ENCODE measurements at places on chromosomes 12 and 14.

DNA sequence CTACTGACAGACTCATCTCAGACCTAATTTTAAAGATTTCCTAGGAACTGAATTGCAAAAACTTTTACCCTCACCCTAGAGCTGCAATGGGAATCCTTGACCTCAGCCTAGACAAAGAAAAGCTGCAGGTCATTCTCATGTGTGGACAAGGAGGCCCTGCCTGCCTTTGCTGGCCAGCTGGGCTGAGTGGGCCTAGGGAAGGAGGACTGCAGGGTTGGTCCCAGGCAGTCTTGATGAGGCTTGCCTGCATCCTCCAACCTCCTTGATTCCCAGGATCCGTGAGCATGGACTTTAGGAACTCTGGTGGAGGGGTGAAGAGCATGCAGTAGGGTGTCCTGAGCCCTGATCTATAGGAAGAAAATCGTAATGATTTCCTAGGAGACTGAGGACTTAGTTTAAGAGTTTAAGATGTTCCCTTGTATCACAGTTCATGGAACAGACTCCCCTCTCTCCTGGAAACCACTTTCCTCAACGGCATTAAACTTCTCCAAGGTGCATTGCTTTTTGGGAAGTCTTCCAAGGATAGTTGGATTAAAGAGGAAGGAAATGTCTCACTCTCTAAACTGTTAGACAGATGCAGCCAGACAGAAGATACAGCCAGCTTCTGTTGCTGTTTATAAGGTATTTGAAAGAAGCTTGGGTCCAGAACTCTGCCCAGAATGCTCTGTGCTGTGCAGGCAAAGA is 55.4 kb upstream of the DDX11 start:
- no peak for DNase-seq

DNA sequence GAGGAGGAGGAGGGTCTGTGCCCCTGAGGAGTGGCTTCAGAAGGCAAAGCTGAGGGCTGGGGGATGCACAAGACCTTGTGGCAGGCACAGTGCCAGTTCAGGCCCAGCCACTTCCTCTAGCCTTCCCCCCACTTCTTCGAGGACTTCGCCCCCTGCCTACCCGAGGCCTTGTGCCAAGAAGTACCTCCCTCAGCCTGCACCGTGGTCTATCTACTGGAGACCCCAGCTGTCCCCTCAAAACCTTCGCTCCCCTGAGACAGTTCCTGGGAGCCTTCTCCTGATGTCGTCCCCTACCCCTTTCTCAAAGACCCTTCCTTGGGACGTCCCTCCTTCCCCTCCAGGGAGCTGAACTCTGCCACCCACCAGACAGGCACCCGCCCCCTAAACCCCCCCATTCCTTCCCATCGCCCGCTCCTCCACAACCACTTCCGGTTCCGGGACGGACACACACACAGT is 604 bp downstream of the ZNF384 start:
- no peak for DNase-seq

GRCh38 chr12:94327809-94328208 is 131.9 kb downstream of the CEP83 start:
- DNase-seq = no peak

GRCh38 chr12:93426412-93426805 is 15.3 kb downstream of the UBE2N start:
- no peak for DNase-seq

DNA sequence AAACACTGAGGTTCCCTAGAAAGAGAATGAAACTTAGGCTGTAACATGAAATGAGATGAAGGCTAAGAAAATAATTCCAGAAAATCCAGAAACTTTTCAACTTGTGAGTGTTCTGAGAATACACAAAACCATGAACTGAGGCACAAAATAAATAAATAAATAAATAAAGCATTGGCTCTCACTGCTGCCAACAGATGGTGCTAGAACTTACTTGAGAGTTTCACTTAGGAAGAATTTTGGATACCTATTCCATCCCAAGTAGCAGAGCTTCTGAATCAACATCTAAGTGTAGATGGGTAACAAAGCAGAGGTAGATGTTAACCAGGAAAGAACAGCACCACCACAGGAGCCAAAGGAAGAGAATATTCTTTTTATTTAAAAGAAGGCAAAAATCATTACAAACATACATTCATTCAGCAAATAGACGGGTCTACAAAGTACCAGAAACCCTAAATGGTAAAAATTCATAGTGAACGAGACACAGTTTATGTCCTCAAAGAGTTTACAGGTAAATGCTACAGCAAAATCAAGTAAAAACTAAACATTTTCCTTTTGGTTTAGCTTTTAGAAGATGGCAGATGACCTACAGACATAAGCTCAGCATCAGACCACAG is 16.7 kb downstream of the EPS8 start:
- DNase-seq = peak; percentile 46

DNA sequence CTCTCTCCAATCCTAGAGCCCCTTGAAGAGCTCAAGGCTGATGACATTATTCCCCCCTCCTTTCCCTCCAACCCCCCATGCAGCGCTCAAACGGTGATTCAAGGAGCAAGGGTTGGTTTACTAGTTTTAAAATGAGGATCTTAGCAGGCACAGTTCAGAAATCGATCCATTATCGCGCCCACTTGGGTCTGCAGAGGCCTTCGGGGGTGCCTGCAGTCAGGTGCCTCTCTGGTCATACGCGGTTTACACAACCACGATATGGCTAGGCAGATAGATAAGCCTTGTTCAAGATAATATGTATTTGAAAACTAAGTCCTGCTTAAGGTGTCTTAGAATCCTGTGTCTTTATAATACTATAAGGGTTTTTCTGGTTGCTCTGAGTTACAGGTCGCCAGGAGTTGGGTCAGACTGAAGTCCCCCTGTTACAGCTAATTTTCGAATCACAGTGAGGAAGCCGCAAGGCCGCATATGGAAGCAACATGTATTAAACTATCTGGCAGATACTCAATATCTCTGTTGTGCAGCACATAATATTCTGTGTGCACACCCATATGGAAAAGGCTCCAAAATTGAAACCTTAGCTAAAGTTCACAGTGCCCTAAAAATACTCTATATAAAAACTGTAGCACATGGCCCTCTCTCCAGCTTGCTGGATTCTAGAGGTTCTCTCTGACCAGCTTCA is 10.0 kb downstream of the BHLHE41 start:
- DNase-seq = no peak

- no peak for DNase-seq
These were observed 33.2 kb upstream of the A2M start for GRCh38 chr12:9148926-9149325.

DNA sequence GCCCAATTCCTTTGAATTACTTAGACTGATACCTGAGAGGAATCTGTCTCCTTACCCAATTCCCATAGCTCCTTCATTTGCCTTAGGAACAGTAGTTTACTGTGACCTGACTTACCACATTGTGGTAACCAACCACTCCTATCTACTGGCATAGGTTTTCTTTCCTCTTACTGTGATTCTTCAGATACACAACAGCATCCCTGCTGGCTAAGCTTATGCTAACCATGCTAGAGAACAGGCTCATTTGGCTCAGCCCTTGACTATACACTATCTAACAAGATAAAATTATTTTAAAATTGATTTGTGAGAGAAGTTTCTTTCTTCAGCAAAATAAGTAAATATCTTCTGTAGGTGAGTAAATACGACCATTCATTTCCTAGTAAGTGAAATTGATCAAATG is 320.4 kb upstream of the DDHD1 start:
- DNase-seq = no peak

DNA sequence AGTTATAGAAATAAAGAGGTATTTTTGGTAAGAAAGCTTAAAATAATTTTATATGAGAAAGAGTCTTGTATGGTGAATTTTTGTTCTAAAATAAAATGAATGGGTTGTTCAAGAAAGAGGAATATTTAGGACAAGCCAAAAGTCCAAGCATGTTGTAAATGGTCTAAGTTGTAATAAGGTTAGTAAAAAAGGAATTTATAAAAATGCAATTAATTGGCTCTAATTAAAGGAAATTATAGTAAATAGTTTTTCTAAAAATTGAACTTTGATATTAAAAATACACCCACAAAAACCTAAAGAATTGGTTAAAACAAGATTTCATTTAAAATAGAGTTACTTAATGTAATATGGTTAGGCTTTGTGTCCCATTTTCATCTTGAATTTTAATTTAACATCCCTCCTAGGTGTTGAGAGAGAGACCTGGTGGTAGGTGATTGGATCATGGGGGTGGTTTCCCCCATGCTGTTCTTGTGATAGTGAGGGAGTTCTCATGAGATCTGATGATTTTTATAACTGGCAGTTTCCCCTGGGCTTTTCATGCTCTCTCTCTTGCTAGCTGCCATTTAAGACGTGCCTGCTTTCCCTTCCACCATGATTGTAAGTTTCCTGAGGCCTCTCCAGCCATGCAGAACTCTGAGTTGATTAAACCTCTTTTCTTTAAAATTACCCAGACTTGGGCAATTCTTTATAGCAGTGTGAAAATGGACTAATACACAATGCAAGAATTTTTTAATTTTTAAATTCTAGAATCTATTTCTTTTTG is 13.0 kb downstream of the SLC22A17 start:
- no peak for DNase-seq

DNA sequence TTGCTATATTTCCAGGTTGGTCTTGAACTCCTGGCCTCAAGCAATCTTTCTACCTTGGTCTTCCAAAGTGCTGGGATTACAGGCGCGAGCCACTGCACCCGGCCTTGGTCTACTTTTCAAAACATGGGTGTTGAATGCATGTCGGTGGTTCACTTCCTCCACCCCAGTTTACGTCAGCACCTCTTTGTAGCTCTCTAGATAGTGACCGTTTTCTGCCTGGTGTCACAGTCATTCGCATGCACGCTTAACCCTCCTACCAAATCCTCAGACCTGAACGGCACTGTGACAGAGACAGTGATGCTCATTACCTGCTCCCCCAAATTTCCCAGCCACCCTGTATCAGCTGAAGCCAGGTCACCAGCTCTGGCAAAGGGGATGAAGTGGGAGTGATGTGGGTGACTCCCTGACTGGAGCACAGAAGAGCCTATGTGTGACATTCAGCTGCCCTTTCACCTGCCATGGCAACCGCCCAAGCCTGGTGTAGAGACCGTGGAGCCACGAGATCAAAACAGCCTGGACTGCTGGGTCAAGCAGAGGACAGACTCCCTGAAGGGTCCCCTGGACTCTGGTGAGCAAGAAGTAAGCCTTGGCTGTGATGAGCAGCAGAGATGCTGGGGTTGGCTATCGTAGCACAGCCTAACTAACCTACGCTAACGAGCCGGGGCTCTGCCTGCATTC is 66.2 kb upstream of the GPR68 start:
- no peak for DNase-seq

GRCh38 chr14:102279688-102280348 is 25.1 kb downstream of the MOK start:
- peak; percentile 100 for DNase-seq

- DNase-seq = no peak
These were observed 336.7 kb downstream of the GALC start for GRCh38 chr14:87656315-87656714.

GRCh38 chr12:27176765-27177164 is 67.3 kb upstream of the STK38L start:
- peak; percentile 47 for DNase-seq

GRCh38 chr12:122995503-122996187 is 15.2 kb downstream of the ARL6IP4 start:
- DNase-seq = no peak

GRCh38 chr12:3086729-3087323 is 9.6 kb downstream of the TSPAN9 start:
- DNase-seq = no peak

- no peak for DNase-seq
These were observed 7.6 kb downstream of the TSPAN9 start for GRCh38 chr12:3084742-3085141.

DNA sequence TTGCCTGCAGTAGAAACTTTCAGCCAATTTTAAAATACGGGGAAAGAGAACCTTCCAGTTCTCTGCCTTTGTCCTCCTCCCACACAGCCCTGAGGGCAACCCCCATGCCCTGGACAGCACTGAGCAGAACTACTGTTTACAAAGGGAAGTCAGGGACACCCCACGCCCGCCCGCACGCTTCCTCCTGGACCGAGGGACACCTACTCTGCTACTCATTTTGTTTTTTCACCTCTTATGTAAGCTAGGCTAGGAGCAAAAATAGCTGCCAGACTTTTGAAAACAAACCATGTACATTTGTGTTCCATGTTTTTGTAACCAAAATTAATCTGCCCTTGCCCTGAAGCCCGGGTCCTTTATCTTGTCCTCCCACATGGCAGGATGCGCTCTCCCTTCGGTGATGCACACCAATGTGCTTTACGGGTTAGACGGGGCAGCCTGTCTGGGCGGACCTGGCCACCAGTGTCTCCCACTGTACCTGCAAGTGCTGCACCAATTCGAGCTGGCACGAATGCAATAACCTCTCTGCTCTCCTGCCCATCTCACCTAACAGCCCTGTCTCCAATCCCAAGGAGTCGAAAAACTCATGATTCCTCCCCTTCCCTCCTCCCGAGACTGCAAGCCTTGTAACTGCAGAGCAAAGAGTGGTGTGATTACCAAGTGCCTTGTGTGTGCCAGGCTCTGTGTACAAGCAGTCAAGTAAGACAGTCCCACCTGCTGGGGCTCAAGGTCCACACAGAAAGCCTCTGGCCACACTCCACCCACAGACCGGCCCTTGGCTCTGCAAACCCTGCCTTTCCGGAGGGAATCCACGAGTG is 85.2 kb downstream of the CCDC88C start:
- DNase-seq = peak; percentile 11

GRCh38 chr12:106284358-106285105 is 18.0 kb upstream of the TCP11L2 start:
- DNase-seq = no peak

GRCh38 chr12:26214121-26214520 is 18.7 kb downstream of the SSPN start:
- DNase-seq = no peak

DNA sequence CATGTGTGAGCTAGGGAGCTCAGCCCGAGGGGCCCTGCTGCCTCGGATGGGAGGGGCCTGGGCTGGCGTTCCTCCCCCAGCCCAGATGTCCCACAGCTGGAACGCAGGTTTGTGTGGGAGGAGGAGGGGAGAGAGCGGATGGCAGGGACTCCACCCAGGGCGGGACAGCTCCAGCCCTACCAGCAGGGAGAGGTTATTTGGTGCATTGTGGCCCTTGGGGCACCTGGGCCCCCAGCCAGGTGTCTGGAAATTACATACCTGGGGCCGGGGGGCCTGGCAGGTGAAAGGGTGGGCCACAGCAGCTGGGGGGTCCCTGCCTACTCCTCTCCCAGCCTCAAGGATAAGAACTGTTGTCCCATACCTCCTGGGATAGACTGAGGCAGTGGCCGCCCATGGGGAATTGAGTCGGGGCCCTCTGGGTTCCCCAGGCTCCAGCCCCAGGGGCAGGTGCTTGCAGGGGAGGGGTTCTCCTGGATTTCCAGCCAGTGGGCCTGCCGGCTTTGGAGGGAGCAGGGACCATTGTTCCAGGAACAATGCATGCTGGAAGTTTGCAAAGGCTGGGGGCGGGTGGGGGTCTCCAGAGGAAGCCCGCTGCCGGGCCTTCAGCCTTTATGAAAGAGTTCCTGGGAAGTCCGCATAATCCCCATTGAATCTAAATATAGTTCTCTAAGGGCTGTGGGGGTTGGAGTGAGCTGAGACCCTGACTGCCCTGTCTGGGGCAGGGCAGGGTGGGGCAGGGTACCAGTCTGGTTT is 1.2 kb downstream of the KIF26A start:
- DNase-seq = no peak

- no peak for DNase-seq
These were observed 11.1 kb upstream of the NPFF start for GRCh38 chr12:53518381-53518780.

GRCh38 chr12:97756066-97756666 is 293.6 kb downstream of the RMST start:
- DNase-seq = no peak

- DNase-seq = no peak
These were observed 455.6 kb downstream of the ZFP36L1 start for GRCh38 chr14:68337279-68337678.

- DNase-seq = no peak
These were observed 11.1 kb downstream of the SSH1 start for GRCh38 chr12:108846290-108846701.
